ENCODE measurements at places on chromosomes 3 and 15. TPM values are rescaled to one million over a fixed set of nuclear protein-coding genes. Genes with fewer than 3 reads are reported as not detected.
A peak's percentile ranks its signal among the peaks of the same experiment; 100 is the strongest.

DNA sequence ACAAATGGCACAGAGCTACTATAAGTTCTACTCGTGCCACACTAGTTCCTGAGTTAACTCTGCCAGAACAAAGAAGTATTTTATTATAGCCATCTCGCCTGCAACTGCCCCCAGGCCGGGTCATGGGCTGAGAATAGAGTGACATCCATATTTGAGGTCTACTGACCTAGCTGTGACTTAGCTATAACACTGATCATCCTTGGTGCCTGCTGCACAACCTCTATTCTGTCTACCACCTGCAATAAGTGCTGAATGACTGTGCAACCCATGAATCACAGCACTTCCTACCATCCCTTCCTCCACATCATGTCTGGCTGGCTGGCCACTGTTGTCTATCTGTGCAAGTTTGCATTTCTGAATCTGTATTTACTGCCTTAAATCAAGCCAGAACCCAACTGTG is 506.5 kb upstream of the TBL1XR1 start:
- no peak for DNase-seq

GRCh38 chr15:89329329-89330084 is 5.1 kb downstream of the POLG start:
- no peak for DNase-seq

- DNase-seq, result no peak
Measured at GRCh38 chr15:88894819-88895767, at the start of gene HAPLN3. Gene HAPLN3 (minus strand): TSS chr15:88895544. CDS start chr15:88887298, 8,246 bp downstream.

- DNase-seq, result no peak
Measured at GRCh38 chr3:64340641-64341101, 115.4 kb upstream of the PRICKLE2 start.

GRCh38 chr3:65314269-65314668 is 626.5 kb upstream of the ADAMTS9 start:
- no peak for DNase-seq

DNA sequence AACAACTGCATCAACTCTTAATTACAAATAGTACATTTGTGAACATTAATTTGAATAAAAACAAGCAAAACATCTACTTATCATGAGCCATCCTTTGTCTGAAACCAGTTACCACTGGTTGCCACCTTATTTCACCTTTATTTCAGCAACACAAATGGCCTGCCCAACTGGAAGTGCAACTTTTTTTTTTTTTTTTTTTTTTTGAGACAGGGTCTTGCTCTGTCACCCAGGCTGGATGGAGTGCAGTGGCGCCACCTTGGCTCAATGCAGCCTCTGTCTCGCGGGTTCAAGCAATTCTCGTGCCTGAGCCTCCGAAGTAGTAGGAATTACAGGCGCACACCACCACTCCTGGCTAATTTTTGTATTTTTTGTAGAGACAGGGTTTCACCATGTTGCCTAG is 13.1 kb downstream of the WDR82 start:
- DNase-seq, result no peak

- no peak for DNase-seq
Measured at GRCh38 chr15:76134537-76134936, 74.8 kb downstream of the TMEM266 start.

DNA sequence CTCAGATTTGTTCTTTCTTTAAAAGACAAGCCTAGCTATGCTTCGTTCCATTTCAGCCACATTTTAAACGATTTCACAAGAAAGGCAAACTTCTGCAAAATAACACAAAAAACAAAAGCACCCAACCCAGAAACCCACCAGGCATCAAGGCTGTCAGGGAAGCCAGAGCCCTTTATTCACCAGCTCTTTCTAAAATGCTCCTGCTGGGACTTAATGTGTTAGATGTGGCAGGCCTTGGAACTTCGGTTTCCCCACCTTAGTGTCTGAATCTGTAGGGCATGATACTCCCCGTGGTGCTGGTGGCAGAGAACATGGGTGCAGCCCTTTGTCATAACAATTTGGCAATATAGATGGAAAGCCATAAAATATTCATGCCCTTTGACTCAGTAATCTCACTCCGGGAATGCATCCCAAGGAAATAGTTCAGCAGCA is 56.8 kb upstream of the LCTL start:
- DNase-seq, result no peak

DNA sequence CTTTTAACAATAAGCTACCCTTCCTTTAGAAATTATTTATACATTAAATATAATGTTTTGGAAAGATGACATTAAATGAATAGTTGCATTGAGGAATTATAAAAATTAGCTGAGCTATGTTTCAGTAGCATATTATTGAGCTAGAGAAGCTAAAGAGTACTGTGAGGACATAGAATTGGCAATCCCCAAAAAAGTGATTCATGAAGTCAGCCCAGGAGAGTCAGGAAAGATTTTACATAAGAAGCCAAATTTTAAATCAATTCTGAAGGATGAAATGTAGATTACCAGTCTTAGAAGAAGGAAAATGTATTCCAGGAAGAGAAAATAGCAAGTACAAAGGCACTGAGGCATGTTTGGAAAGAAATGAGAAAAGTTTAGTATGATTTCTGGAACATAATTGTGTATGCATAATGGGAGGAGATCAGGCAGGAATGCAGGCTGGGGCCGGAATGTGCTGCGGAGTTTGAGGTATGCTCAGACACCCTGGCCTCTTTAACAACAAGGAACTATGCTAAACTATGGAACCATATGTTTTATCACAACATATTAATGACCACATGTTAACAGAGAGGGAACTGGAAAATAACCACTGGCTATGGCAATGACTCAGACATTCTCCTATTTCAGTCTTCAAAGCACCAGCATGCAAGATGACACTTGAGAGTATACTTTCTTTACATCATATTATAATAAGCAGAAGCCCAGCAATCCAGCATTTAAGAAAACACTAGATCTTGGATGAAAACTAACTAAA is 103.3 kb upstream of the COL8A1 start:
- no peak for DNase-seq

DNA sequence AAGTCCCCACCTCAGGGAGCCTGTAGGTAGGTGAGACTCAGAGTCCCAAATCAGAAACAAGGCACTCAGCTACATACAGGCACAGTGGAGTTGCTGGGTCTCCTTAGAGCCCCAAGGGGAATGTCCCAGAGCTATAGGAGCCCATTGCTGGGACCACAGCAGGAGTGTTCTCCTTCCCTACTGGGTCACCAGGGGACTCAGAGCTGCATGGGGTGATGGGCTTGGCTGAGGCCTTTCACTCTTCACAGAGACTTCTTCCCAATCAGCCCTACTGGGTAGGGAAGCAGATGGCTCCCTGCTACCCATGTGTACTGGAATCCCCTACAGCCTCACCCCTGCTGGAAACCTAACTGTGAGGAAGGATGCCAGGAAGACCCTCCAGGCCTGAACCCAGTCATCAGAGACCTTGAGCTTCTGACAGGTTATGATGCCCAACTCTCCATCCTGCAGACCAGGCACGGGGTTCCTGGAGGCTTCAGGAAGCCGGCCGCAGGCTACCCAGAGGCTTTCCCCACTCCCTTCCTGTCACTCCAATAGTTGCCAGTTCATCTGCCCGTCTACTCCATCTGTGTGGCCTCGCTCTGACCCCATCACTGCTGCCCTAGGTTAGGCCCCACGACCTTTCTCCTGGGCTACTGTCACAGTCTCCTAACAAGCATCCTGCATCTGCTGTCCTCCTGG is 24.0 kb downstream of the RASGRF1 start:
- no peak for DNase-seq

DNA sequence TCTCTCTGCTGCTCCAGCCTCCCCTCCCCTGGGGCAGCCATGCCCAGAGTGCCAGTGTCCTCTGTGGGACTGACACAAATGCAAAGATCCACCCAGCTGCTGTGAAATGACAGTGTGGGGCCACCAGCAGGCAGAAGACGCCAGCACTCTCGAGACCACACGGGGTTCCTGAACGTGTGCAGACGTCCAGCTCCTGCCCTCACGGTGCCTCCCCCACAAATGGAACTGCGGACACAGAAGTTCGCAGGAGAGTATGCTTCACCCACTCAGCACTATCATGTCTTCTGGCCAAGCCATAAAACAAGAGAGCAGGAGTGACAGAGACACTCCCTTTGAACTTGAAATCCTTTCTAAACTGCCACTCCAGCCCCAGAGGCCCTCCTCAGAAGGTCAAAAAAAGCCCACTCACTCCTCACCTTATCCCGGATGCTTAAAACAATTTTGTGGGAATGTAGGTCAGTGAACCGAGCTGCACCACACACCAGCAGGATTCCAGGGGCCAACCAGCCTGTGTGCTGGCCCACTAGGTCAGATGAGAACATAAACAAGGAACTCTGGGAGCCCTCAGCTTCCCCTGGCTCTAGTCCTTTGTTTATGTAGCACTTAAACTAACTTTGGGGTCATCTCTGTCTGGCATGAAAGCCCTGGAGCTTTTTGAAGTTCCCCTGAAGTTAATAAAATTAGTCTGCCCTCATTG is 112.6 kb downstream of the DNAJB8 start:
- DNase-seq, result peak; percentile 52

GRCh38 chr3:31234145-31234544 is 298.6 kb upstream of the STT3B start:
- no peak for DNase-seq

- no peak for DNase-seq
Measured at GRCh38 chr3:179301645-179302044, 21.2 kb upstream of the ZNF639 start.

DNA sequence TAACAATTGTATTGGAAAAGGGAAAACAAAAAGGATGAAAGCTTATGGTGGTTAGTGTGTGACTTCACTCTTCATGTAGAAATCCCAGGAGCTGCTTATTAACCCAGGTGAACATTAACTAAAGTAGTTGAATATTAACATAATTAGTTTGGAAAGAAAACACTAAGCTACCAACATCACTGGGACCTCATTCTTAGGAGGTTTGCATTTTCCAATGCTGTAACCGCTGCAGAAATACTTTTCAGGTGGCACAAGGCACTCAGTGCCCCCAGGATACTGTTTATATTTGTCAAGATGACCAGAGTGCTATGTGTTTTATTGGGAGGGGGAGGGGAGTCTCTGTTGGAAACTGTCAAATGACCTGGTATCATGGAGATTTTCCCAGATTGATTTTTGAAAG is 25.9 kb upstream of the VILL start:
- DNase-seq, result peak; percentile 75

DNA sequence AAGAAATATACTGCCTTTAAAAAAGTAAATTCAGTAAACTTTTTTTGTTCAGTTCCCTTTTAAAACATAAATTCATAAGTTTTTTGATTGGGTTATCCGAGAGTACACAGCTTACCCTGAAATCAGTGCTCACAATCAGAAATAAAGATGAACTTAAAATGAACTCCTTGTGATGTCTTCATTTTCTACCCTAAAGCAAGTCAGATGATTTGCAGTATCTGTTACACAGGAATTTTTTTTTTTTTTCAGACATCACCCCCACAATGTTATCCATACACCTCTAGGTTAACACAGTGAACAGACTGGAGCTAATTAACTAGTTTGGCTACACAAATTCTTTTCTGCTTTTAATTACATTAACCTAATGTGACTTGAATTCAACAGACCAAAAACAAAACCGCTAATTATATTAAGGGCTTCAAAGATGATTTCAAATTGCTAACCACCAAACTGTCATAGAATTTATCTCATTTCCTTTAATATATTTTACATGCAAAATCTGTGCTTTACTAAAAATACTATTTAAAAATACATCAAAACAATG is 1042.0 kb downstream of the ROBO1 start:
- no peak for DNase-seq

GRCh38 chr3:170780955-170781354 is 89.0 kb downstream of the RPL22L1 start:
- no peak for DNase-seq

DNA sequence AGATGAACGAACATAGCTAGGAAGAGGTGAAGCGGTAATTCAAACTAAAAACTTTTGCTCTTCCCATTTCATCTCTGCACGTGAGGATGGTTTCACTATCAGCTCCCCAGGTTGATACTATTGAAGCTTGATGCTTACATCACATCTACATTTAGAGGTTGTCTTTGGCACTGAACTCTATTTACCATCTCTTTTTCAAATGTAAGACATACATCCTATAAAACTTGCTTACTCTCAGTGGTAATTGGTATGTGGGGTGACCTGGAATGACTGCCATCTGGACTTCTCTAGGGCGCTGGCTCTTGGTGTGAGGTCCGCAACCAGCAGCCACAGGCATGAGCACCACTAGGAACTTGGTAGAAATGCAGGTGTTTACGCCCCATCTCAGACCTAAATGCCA is 118.1 kb downstream of the AKAP13 start:
- no peak for DNase-seq

DNA sequence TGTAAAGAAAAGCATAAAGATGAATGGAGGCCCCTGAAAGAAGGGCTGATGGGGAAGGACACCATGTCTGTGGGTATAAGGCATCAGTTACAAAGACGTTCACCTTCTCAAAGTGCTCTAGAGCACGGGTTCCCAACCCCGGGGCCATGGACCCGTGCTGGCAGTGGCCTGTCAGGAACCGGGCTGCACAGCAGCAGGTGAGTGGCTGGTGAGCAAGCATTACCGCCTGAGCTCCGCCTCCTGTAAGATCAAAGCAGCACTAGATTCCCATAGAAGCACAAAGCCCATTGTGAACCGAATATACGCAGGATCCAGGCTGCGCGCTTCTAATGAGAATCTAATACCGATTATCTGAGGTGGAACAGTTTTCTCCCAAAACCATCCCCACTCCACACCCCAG is 25.7 kb downstream of the MYO1E start:
- no peak for DNase-seq

- no peak for DNase-seq
Measured at GRCh38 chr3:53890726-53891475, 758 bp downstream of the SELENOK start.

GRCh38 chr3:82044930-82045705 is 283.7 kb upstream of the GBE1 start:
- DNase-seq, result peak; percentile 43

DNA sequence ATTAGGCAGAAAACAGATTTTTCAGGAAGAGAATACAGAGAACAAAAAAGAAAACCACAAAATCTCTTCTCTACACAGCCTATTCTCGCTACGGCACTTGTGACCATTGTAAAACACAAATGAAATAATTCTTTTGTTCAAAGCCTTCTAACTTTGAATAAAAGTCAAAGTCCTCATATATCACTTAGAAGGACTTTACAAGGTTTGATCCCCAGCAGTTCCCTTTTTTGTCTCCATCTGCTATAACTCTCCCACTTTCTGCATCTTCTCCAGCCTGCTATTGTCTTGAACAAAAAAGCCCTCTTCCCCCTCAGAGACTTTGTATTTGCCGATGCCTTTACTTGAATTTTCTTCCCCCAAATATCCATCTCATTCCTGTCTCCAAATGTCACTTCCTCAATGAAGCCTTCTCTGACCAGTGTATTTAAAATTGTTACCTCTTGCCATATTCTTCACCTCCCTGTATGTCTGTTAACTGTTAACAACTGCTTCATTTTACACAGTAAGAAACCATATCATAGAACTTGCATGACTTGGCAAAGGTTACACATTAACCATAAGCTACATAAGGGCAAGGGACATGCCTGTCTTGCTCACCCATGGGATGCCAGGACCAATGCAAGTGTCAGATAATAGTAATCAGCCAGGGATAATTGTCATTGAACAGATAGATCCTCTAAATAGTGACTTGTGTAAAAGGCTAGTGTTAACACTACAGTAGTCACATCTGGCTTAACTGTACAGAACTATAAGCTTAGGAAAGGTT is 122.4 kb downstream of the CBLB start:
- no peak for DNase-seq

GRCh38 chr3:113552851-113553250 is 20.5 kb downstream of the SIDT1 start:
- no peak for DNase-seq

Gene RCCD1
- 19.7 TPM for polyA plus RNA-seq

Gene SERINC4
- polyA plus RNA-seq, result not detected

Gene BLM
- polyA plus RNA-seq, result 13.5 TPM

Gene REC114
- not detected for polyA plus RNA-seq

Gene ESYT3
- polyA plus RNA-seq, result 2.5 TPM

Gene ACOX2
- polyA plus RNA-seq, result 37.2 TPM

Gene MYZAP
- polyA plus RNA-seq, result 6.5 TPM

Gene CCDC39
- 4.9 TPM for polyA plus RNA-seq

Gene LRRC2
- polyA plus RNA-seq, result 1.4 TPM

Gene UACA
- 110 TPM for polyA plus RNA-seq

Measured in renal pelvis (tissue), 12 donors.